Suppressor macrophage treated with lipopolysaccharide for 1 hour (primary cell): ENCODE measurements at places on chromosomes 11 and 22.

DNA sequence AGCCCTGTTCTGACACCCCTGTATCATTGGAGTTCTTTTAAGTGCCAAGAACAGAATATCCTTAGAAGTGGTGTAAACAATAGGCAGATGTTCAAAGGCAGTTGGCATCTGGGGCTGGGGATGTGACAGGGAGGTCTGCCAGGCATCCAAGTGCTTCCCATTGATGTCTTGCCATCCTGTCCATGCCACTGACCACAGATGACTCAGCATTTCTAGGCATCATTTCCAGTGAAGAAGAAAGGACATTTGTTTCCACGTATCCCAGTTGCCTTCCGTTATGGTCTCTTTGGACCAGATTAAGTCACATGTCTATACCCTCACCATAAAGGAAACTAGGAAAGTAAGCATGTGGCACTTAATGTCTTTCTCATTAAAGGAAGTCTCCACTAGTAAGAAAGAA is 76.7 kb upstream of the BARX2 start:
- DNase-seq, result no peak

GRCh38 chr11:47387944-47388696 is 9.8 kb upstream of the SPI1 start:
- peak; percentile 86 for DNase-seq

- no peak for DNase-seq
Measured at GRCh38 chr11:76589964-76590950, 80.3 kb downstream of the LRRC32 start.

- peak; percentile 87 for DNase-seq
Measured at GRCh38 chr11:66068923-66069714, 953 bp upstream of the PACS1 start.

DNA sequence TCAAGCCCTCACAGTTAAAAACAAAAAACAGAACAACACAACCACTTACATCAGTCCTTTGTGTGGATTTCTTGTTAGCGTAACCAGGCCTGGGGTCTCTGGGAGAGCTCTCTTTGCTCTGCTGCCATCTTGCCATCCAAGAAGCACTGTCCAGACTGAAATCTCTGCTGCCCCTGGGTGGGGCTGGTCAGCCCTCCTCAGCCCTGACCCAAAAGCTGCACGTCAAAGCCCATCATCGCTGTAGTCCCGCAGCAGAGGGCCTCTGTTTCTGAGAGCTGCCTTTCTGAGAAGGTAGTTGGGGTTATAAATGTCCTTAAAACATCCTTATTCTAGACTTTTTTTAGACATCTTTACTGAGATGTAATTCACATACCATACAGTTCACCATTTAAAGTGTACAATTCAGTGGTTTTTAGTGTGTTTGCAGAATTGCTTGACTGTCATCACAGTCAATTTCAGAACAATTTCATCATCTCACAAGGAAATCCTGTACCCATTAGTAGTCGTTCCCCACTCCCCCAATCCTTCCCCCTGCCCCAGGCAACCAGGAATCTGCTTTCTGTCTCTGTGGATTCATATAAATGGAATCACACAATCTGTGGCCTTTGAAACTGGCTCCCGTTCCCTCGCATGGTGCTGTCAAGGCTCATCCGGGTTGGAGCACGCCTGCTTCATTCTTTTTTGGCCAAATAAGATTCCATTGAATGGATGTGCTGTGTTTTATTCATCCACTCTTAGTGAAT is 94.9 kb downstream of the TBC1D22A start:
- DNase-seq, result no peak
